Right lobe of liver (tissue), 6 donors: ENCODE measurements at places on chromosomes 6 and 20. TPM values are rescaled to one million over a fixed set of nuclear protein-coding genes. Genes with fewer than 3 reads are reported as not detected.
A peak's percentile ranks its signal among the peaks of the same experiment; 100 is the strongest.

MCHR2 gene
- not detected for total RNA-seq

RUNX2 gene
- total RNA-seq: 0.44 TPM

PBX2 gene
- 27.5 TPM for total RNA-seq

TSBP1 gene
- not detected for total RNA-seq

CTCFL gene
- not detected for total RNA-seq

SLC17A2 gene
- total RNA-seq: 40.7 TPM

PTPN1 gene
- 9.5 TPM for total RNA-seq

VARS1 gene
- total RNA-seq: 45.0 TPM

SHLD1 gene
- total RNA-seq: 0.69 TPM

- H3K27me3 ChIP-seq: no peaks in the 10 kb centered on the region
- peak within 1 kb of the TSS; percentile 63 for H3K4me3 ChIP-seq
- H3K36me3 ChIP-seq: no peaks in the 10 kb centered on the region
- H3K4me1 ChIP-seq: no peaks in the 10 kb centered on the region
- DNase-seq: peak; percentile 86
Observed at GRCh38 chr6:125301435-125302391, at the start of gene HDDC2. HDDC2 (minus strand) TSS chr6:125301967; CDS start chr6:125301932, 35 bp downstream.

DNA sequence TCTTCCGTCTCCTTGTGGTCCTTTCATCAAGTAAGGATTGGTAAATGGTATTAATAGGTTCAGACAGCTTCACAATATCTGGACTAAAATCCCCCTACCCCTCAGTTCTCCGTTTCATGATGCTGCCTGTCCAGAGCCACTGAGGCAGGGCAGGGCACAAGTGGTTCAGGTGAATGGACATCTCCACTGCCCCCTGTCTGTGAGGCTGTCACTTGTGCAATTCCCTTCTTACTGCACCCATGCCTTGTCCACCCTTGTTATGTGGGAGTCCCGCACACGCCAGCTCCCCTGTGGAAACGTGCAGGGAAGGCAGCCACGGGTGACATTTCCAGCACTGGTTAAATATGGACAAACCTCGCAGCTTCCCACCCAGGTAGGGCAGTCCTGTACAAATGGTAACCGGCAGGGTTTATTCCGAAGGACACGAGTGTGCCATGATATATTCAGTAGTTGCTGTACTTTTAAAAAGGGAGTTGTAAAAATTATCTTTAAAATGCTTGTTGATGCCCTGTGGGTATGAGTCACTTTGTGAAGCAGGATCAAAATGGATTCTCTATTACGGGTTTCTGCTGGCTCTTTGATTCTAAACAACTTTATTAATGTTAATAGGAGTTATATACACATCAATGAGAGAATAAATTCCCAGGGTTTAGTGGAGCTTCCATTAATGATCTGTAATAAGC is 73.5 kb downstream of the FYN start:
- H3K4me3 ChIP-seq: no peak overlapping the region
- no peak for DNase-seq
- no peaks in the 10 kb centered on the region for H3K36me3 ChIP-seq
- H3K27ac ChIP-seq: no peak overlapping the region
- no peaks in the 10 kb centered on the region for H3K4me1 ChIP-seq

- no peaks in the 10 kb centered on the region for H3K4me1 ChIP-seq
- H3K27me3 ChIP-seq: no peaks in the 10 kb centered on the region
- H3K4me3 ChIP-seq: no peak within 1 kb of the TSS
- no peak within 1 kb of the TSS for H3K27ac ChIP-seq
- no peak for DNase-seq
- H3K36me3 ChIP-seq: no peaks in the 10 kb centered on the region
Observed at GRCh38 chr6:31878726-31879125, at the start of gene SLC44A4. SLC44A4 (minus strand) TSS chr6:31878997; CDS start chr6:31878980, 17 bp downstream.

DNA sequence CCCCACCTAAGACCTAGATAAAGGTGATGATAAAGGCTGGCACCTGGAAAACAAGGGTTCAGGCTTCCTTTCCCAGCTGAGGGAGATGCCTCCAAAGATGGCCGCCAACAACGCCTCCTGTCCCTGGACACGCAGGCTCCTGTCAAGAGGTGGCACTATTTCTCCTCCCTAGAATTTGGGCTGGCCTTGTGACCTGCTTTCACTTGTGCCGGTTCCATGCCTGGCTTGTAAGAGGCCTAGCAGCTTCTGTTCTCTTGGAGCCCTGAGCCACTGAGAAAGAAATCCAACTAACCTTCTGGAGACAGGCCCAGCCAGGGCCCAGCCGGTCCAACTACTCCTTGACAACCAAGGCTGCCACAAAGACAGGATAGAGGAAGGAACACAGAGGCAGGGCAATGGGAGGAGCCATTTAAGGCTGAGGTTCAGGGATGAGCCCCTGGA is 60.2 kb upstream of the RALY start:
- DNase-seq: peak; percentile 75
- H3K4me1 ChIP-seq: no peaks in the 10 kb centered on the region
- no peak overlapping the region for H3K27ac ChIP-seq

GRCh38 chr6:12947151-12947871 is 230.7 kb downstream of the PHACTR1 start:
- H3K27me3 ChIP-seq: no peaks in the 10 kb centered on the region
- DNase-seq: no peak
- H3K4me1 ChIP-seq: no peaks in the 10 kb centered on the region
- H3K36me3 ChIP-seq: no peaks in the 10 kb centered on the region
- H3K27ac ChIP-seq: no peak overlapping the region

DNA sequence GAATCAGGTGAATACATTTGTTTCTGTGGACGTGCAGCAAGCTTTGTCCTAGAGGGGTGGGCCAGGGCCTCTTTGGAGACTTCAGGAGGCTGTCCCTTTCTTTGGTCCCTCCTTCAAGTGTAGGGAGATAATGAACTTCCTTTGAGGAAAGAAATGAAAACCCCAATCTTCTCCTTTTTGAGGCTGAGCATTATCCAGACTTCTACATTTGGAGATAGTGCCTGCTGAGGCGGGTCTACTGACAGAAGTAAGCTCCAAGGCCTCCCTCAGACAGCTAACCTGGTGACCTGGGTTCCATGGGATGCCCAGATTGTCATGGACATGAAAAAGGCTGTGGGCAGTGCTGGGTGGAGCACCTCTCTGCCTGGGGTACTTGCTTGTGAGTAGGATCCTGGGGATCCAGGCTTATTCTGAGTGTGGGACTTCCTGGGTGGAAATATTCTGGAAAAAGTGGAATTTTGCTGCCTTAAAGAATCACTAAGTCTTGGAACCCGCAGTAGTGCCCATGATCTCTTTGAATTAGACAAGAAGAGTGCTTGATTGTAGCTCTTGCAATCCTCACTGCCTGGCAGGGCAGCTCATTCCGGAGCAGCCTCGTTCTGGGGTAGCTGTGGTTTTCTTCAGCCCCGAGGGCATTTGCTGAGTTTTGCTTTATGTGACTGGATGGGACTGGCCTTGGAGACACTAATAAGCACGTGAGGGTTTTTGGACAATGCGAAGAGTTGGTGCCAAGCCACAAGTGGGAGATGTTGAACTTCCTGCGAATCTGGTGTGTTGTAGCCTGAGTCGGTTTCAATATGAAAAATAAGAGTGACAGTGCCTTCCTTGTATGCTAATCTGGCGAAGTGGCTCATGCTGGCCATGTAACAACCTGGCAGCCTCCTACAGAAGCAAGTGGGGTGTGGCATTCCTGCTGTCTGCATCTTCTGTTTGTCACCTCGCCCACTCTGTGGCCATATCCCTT is 28.1 kb downstream of the SNRNP48 start:
- H3K36me3 ChIP-seq: no peaks in the 10 kb centered on the region
- no peak overlapping the region for H3K4me3 ChIP-seq
- no peaks in the 10 kb centered on the region for H3K4me1 ChIP-seq
- no peak for DNase-seq
- no peaks in the 10 kb centered on the region for H3K27me3 ChIP-seq
- no peak overlapping the region for H3K27ac ChIP-seq

- peaks cover 46% of the 10 kb centered on the region for H3K4me1 ChIP-seq
- no peaks in the 10 kb centered on the region for H3K27me3 ChIP-seq
- H3K27ac ChIP-seq: peak overlapping the region; percentile 77
- H3K4me3 ChIP-seq: peak overlapping the region; percentile 89
- H3K36me3 ChIP-seq: no peaks in the 10 kb centered on the region
Observed at GRCh38 chr6:36679043-36679833, 724 bp downstream of the CDKN1A start.

DNA sequence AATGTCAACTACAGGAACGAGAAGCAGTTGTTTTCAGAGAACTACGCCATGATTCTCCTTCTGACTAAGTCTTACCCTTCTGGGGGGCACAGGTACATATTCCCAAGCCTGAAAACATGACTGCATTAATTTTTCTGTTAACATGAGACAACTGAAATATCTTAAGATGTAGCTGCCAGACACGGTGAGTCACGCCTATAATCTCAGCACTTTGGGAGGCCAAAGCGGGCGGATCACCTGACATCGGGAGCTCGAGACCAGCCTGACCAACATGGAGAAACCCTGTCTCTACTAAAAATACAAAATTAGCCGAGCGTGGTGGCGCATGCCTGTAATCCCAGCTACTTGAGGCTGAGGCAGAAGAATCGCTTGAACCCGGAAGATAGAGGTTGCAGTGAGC is 21.7 kb downstream of the TBC1D20 start:
- peaks cover 3% of the 10 kb centered on the region for H3K36me3 ChIP-seq
- no peak overlapping the region for H3K4me3 ChIP-seq
- no peaks in the 10 kb centered on the region for H3K4me1 ChIP-seq
- no peaks in the 10 kb centered on the region for H3K27me3 ChIP-seq
- no peak overlapping the region for H3K27ac ChIP-seq
- no peak for DNase-seq

DNA sequence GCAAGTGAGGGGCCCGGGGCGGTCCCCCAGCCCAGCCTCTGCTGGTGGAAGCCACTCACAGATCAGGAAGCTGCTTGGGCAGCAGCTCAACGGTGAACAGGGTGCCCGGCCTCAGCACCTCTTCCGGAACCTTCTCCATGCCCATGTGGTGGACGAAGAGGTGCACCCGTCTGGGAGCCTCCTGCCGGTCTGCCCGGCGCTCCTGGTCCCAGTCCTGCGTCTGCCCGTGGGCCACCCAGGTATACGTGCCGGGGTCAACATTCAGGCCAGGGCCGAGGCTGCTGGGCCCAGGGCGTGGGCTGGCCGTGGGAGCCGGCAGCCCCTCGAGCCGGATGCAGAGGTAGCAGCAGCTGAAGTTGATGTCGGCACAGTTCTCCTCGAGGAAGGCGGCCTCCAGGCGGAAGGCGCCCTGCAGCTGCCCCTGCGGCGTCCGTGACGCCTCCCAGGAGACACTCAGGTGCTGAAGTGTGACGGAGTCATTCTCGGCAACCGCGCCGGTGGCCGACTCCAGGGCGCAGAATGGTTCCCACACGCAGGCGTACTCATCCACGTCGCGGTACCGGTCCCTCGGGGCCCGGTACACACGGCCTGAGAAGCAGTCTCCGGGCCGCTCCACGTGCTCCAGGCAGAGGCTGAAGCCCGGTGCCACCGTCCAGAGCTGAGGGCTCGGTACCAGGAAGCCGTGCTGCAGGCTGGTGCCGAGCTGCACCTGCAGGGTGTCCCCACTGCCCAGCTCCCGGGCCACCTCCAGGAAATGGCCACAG is 8.7 kb downstream of the FNDC11 start:
- no peaks in the 10 kb centered on the region for H3K4me1 ChIP-seq
- no peaks in the 10 kb centered on the region for H3K27me3 ChIP-seq
- peaks cover 9% of the 10 kb centered on the region for H3K36me3 ChIP-seq
- DNase-seq: no peak
- H3K27ac ChIP-seq: no peak overlapping the region

DNA sequence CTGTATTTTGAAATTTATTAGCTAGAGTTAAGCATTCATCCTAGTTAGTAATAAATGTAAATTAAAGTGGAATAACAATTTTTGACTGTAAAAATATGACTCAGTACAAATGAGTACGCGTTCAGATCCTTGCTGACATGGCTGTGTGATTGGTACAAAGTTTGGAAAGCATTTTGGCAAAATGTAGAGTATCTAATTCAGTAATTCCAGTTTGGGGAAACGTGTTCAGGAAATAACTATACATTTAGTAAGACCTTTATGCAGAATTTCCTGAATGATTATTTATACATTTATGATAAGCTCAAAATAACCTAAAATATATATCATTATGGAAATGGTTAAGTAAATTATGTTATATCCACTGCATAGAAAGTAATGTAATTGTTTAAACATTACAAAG is 8.0 kb downstream of the VTA1 start:
- H3K4me1 ChIP-seq: no peaks in the 10 kb centered on the region
- no peak overlapping the region for H3K4me3 ChIP-seq
- H3K36me3 ChIP-seq: no peaks in the 10 kb centered on the region
- no peak for DNase-seq
- H3K27me3 ChIP-seq: no peaks in the 10 kb centered on the region

DNA sequence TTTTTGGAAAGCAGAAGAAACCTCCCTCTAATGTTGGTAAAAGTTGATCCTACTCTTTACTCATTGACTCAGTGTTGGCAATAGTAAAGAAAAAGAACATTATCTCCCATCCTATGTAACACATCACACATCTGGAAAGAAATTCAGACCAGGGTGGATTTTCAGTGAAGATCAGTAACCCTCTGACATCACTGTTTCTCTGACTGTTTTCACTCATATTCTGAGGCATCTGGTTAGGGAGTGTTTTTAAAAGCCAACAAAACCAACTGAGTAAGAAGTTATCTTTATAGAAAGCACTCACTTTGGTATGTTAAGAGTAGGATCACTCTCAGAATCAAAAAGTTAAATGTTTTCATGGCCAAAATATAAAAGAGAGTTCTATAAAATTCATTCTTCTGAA is 143.6 kb downstream of the DST start:
- H3K27ac ChIP-seq: no peak overlapping the region
- H3K27me3 ChIP-seq: no peaks in the 10 kb centered on the region
- H3K4me1 ChIP-seq: no peaks in the 10 kb centered on the region
- H3K36me3 ChIP-seq: peaks cover 14% of the 10 kb centered on the region

- no peak overlapping the region for H3K4me3 ChIP-seq
- H3K36me3 ChIP-seq: no peaks in the 10 kb centered on the region
- H3K4me1 ChIP-seq: no peaks in the 10 kb centered on the region
- DNase-seq: no peak
- no peaks in the 10 kb centered on the region for H3K27me3 ChIP-seq
- H3K27ac ChIP-seq: no peak overlapping the region
Observed at GRCh38 chr20:58788896-58789544, 61.7 kb downstream of the GNAS-AS1 start.

GRCh38 chr6:18016133-18016532 is 28.7 kb upstream of the KIF13A start:
- H3K36me3 ChIP-seq: no peaks in the 10 kb centered on the region
- no peak overlapping the region for H3K27ac ChIP-seq
- H3K4me3 ChIP-seq: no peak overlapping the region
- DNase-seq: no peak
- no peaks in the 10 kb centered on the region for H3K4me1 ChIP-seq
- H3K27me3 ChIP-seq: no peaks in the 10 kb centered on the region

DNA sequence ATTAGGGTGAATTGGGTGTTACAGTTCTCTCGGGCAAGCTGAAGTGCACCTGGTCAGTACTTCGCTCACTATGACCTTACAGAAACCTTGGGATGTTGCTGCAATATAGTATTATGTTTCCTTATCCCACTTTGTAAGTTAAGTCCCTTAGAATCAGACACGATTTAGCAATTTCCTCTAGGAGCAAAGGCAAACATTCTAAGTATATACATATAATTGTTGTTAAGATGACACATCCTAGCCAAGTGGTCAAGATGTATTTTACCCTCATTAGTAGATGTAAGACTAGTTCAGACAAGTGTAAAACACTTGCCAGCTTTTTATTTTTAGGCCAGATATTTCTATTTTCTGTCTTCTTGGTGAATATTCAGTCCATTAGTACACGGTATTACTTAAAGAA is 31.1 kb upstream of the RGS17 start:
- no peak overlapping the region for H3K4me3 ChIP-seq
- DNase-seq: no peak
- no peak overlapping the region for H3K27ac ChIP-seq
- no peaks in the 10 kb centered on the region for H3K4me1 ChIP-seq
- no peaks in the 10 kb centered on the region for H3K36me3 ChIP-seq
- no peaks in the 10 kb centered on the region for H3K27me3 ChIP-seq
